CD4-positive, alpha-beta T cell treated with Interleukin-21 for 1 hour (primary cell): ENCODE measurements at places on chromosomes 2 and 18.

DNA sequence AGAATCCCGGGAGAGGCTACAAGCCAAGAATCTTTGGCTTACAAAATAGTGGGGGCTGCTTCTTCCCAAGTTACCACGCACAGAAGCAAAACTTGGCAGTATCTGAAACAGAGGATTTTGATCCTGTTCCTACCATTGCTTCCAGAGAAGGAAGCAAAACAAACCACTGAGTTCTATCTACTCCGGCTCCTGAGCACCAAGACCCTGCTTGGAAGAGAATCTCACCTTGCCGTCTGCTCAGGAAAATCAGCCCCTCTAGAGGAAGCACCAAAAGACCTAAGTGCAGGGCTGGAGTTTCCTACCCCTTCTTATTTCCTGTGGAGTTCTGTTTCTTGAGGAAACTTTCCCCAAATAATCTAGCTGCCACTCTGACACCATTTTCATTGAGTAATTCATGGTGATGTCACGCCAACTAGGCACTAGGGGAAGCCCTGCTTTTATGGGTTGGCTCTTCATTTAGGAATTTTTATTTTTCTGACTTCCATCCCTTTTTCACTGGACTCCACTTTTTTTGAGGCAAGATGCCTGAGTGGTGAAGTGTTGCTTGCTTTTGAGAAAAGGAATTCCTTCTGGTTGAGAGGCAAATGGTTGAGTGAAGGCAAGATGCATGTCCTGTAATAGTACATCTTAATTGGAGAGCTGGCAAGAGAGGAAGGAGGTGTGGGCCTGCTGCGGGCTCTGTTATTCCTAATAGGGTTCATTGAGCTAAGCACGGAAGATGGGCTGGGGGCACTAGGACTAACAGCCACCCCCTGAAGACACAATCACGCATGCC lies 36.8 kb upstream of the EML4 start:
- peak; percentile 48 for DNase-seq

GRCh38 chr2:172788871-172789270 lies 53.2 kb downstream of the RAPGEF4 start:
- no peak for DNase-seq

DNA sequence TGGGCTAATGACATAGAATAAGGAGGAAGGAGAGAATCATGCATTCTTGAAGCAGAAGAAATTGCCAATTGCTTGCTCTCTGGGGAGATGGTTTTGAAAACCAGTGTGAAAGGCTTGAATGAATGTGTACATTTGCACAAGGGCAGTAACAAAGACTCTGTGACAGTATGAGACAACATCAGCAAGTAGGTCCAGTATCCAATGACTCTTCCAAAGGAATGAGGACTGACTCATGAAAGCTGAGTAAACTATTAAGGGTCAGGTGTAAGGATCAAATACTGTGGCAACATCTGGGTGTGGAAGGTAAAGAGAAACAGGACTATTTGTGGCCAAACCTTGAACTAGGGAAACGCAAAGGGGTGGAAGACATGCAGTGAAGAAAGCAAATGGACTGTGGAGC lies 886.0 kb upstream of the CHAC2 start:
- no peak for DNase-seq

DNA sequence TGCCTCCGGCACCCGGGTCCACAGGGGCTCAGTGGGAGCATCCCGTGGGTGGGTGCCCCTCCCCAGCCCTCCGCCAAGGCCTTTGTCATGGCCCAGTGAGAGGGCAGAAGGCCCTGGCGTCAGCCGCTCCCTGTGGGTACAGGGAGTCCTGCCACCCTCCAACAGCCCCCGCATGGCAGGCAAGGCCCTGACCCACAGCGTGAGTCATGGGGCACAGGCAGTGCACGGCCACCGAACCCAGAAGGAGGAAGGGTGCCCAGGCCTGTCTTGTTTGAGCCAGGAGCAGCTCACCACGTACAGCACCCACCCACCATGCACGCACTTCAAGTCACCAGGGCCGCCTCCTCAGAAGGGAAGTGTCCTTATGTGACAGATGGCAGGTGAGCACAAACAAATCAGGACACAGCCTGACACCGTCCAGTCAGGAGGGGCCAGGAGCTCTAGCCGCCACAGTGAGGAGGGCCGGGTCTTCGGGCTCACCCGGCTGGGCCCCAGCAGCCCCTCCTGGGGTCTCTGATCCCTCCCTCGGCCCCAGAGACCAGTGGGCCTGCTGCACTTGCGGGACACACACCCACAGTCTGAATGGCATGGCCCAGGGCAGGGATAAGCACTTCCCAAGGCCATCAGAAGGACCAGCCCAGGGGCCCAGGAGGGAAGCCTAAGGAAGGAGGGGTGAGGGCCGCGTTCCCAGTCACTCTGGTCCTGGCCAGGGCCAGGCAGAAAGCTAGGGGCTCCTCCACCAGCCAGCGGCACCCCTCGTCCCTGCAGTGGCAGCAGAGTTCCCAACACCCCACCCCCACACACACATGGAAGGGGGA lies 25.8 kb downstream of the BIN1 start:
- peak; percentile 55 for DNase-seq

- DNase-seq: no peak
Observed at GRCh38 chr2:188727846-188728245, 246.3 kb upstream of the COL3A1 start.

DNA sequence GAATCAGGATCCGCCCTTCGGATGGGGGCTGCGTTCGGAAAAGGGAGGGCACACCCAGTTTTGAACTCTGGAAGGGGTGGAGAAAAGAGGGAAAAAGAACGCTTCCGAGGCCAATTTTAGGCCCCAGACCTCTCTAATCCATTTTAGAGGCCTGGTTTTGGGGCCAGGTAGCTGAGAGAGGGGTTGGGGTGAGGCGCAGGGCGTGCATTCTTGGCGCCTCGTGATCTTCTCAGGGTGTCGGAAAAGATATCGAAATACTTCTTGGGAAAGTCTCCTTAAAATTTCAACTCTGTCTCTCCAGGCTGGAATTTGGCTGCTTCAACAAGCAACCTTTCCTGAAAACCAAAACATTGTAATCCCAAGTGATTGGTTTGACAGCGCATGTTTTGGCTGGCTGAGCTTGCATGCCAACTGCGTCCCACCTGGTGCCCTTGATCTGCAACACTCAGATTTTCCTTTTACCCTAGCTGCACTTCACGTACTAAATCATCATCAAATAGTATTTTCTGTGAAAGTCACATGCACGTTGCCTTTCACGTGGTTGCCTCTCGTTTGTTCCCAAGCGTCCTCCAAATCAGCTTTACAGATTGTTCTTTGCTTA lies 864 bp upstream of the XPO1 start:
- DNase-seq: peak; percentile 52

DNA sequence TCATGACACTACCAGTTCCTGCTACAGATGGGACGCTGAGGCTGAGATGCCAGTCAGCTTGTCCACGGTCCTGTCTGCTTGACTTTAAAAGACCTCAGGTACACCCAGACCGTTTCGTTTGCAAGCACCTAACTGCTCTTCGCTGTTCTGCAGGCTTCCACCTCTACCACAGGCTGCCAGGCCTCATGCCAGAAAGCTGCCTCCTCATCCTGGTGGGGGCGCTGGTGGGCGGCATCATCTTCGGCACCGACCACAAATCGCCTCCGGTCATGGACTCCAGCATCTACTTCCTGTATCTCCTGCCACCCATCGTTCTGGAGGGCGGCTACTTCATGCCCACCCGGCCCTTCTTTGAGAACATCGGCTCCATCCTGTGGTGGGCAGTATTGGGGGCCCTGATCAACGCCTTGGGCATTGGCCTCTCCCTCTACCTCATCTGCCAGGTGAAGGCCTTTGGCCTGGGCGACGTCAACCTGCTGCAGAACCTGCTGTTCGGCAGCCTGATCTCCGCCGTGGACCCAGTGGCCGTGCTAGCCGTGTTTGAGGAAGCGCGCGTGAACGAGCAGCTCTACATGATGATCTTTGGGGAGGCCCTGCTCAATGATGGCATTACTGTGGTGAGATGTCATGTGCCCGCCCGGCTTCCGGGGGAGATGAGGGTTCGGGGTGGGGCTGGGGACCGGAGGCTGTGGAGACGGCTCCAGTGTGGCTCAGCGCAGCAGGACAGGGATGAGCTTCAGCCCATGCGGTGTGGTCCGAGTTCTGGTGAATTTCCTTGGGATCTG lies 5.9 kb downstream of the SLC9A4 start:
- no peak for DNase-seq

DNA sequence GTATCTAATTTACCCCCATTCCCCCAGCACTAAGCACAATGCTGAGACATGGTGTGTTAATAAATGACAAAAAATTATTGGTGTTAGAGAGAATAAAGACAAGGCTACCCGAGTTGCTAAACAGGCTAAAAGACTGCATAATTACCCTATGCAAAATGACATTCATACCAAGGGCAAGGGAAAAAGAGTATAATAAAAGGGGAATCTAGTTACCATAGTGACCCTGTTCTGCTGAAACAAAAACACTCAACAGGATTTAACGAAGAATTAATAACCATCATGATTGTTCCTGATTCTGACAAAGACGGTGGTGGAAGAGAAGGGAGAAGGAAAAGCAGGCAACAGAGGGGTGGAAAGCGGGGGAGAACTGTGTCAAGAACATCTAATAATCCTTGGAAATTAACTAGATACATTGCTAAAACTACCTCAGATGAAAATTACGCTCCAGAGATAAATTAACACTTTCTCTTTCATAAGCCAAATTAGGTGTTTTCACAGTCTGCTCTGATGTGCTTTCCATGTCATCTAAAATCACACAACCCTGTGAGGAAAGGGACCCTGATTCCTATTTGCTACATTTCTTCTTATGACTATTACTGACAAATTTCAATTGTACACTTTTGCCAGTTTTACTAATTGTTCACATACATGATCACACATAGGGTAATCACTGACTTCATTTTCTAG lies 25.5 kb downstream of the TTR start:
- no peak for DNase-seq

GRCh38 chr2:161990741-161991140 lies 83.3 kb downstream of the DPP4 start:
- no peak for DNase-seq

DNA sequence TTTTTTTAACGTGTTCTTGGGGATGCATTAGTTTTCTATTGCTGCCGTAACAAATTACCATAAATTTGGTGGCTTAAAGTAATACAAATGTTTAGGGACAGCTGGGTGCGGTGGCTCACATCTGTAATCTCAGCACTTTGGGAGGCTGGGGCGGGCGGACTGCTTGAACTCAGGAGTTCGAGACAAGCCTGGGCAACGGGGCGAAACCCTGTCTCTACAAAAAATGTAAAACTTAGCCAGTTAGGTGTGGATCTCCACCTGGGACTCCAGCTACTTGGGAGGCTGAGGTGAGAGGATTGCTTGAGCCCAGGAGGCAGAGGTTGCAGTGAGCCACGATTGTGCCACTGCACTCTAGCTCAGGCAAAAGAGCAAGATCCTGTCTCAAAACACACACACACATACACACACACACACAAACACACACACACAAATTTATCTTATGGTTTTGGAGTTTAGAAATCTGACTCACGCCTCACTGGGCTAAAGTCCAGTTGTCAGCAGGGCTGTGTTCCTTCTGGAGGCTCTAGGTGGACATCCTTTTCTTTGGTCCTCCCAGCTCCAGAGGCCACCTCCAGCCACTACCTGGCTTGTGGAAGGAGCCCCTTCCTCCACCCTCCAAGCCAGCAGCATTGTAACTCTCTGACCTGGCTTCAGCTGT lies 76.1 kb downstream of the SEPTIN10 start:
- no peak for DNase-seq

GRCh38 chr2:127133793-127134192 lies 26.8 kb upstream of the BIN1 start:
- DNase-seq: no peak

GRCh38 chr18:13616041-13616440 lies 110.3 kb downstream of the FAM210A start:
- DNase-seq: no peak

DNA sequence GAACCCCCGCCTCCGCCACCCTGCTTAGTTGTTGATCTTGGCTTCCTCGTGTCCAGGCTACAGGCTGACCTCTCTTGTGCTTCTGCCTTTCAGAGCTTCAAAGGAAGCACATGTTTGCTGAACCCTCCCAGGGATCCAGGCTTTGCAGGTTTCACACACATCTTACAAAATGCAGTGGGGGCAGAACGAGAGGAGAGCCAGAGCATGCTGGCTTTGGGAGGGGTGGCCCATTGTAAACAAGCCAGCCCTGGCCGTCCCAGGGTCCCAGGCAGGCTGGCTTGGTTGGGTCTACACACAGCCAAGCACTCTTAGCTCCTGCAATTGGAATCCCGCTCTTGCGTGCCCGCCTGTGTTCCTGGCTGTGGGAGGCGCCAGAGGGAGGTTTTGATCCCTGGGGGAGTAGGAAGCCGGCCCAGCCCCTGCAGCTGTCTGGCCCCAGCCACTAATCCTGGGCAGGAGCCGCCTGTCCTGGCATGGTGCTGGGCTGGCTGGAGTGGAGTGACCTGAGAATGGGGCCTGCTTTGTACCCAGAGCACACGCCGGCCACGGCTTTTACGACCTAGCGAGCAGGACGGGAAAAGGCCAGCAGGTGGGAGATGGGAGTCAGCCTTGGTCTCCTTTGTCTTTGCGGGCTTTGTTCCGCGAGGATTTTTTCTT lies 53.9 kb downstream of the SH3BP4 start:
- DNase-seq: no peak

- no peak for DNase-seq
Observed at GRCh38 chr2:178270338-178270737, 76.0 kb downstream of the OSBPL6 start.

GRCh38 chr2:113119111-113119510 lies 8.3 kb upstream of the IL1RN start:
- no peak for DNase-seq

GRCh38 chr18:63394954-63395353 lies 27.3 kb downstream of the VPS4B start:
- DNase-seq: no peak

GRCh38 chr2:218729640-218730039 lies 19.0 kb downstream of the TTLL4 start:
- DNase-seq: no peak

GRCh38 chr2:206718296-206718695 lies at the start of gene DYTN:
Gene DYTN, minus strand, starts transcription at chr2:206718396. Its CDS starts 117 bp downstream, at chr2:206718279.
- no peak for DNase-seq

DNA sequence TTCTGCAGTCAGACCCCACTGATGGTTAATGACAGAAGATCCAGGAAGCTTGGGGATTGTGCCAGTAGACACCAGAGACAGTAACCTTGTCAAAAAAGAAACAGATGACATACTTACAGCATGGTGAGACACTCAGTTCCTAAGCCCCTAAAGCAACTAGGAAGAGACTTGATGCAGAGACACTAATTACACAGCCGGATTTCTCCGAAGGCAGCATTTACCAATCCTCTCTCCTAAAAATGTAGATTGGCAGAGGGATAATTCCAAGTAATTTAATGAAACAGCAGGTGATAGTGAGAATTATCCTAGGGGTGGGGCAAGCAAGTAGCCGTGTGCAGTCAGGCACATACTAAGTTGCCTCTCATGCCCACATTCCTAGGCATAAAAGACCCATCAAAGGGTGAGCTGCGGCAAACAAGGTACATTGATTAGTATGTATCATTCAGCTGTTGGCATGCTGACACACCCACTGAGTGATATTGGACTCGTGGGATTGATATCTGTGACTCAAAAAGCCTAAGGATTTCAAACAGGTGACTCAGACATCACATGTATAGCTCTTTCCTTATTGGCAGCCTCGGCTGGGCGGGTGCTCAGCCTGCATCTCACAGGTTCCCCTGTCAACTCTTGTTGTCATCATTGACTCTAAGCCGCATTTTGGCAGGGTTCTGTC lies 296.7 kb upstream of the ATP5MC3 start:
- no peak for DNase-seq
